AML-193 (cell line): ENCODE measurements at places on chromosomes 12 and 14.

DNA sequence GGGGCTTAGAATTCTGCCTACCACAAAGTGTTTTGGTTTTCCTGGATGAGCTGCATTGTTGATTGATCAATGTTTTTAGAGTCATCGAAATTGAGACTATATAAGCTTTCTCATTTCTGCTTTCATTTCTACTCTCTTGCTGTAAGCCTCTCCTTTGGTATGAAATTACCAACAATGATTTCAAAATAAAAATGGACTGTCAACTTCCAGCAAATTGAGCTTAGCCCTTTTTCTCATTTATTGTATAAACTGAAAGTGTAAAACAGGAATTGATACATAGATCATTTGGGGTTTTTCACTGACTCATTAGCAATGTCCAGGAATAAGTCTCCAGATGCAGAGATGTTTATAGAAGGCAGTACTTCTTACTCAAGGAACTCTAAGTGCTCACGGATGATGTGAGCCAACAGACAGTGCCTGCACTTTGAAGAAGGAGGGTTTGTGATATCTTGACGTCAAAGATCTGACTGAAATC lies 20.0 kb upstream of the PCNX1 start:
- no peak for DNase-seq

- DNase-seq: no peak
These were observed 2.8 kb downstream of the TBX5 start for GRCh38 chr12:114403011-114403689.

DNA sequence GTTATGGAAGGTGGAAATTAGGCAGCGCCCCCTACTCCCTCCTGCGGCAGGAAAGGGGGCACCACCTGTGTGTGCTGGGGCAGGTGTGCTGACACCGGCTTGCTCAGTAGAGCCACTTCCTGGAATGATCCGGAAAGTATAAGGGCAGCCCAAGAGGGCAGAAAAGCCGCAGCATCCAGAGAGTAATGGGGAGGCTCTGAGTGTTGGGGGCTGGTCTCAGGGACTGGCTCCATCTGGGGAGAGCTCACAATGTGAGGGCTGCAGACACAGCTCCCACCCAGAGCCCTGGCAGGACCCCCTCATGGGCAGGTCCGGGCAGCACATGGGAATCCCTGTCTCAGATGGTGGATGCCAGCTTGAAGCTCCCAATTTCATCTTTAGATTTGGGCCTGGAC lies 187.6 kb upstream of the C14orf180 start:
- no peak for DNase-seq

DNA sequence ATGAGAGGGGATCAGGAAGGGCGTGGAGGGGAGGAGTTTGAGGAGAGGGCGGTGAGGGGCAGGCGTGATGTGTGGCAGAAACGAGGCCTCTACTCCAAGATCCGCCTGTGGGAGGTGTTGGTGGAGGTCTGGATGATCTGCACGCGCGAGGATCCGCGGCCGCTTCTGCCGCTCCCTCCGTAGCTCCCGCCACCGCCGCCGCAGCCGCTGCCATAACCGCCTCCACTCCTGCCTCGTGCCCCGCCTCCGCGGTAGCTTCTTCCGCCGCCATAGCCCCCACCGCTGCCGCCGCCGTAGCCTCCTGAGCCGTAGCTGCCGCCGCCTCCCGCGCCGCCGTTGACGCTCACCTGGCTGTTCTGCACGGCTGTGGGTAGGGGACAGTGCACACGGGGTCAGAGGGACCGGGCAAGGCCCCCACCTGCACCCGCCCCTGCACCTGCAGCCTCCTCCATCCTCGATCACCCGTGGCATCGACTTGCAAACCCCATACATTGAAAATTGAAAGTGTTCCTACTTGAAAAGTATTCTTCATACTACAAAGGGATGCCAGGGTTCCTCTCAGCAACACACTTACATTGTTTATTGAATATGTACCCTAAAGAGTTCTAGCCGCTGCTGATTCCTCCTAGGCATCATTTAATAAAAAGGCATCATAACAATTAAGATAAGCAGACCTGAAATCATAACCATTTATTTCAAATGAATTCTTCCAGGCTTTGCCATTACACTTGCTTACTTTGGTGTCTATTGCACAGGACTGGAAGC lies 11.1 kb upstream of the KRT1 start:
- no peak for DNase-seq

DNA sequence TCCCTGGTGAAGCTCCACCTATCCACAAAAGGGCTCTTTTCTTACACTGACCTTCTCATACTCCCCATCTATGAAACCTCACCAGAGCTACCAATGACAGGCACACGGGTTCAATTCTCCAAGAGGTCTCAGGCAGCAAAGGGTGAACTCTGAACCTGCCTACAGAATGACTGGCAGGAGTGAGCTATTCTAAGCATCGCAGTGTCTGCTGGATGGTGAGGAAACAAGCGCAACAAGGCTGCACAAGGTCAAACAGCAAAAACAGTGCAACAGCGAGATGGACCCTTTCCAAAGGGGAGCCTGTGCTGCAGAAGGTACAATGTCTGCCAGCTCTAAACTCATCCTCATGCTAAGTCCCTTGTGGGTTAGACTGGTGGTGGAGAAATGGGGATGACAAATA lies 22.0 kb downstream of the TMCC3 start:
- no peak for DNase-seq

DNA sequence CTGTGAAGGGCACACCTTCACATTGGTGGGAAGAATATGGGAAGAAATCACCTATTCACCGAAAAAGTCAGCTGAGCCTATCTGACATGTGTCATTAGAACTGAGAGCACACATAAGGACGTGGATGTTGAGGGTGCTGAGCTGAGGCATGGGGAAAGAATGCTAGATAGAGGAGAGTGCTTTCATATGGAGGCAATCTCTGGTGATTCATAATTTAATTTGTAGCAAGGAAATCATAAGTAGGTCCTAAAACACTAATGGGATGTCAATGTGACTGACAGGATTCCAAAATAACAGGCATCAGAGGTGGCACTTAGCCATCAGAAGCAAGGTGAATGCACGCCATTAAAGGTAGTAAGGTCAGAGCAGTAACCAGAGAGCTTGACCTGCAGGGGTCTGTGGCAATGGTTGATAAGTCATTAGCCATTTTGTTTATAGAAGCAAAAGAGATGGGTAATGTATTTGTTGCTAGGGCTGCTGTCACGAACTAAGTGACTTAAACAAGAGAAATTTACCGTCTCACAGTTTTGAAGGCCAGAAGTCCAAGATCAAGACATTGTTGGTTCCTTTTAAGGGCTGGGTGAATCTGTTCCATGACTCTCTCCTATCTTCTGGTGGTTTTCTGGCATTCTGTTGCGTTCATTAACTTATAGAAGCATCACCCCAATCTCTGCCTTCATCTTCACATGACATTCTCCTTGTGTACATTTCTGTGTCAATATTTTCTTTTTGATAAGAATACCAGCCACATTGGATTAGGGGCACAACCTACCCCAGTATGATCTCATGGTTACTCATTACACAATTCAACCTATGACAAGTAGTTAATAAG lies 69.3 kb downstream of the ANKS1B start:
- DNase-seq: no peak

DNA sequence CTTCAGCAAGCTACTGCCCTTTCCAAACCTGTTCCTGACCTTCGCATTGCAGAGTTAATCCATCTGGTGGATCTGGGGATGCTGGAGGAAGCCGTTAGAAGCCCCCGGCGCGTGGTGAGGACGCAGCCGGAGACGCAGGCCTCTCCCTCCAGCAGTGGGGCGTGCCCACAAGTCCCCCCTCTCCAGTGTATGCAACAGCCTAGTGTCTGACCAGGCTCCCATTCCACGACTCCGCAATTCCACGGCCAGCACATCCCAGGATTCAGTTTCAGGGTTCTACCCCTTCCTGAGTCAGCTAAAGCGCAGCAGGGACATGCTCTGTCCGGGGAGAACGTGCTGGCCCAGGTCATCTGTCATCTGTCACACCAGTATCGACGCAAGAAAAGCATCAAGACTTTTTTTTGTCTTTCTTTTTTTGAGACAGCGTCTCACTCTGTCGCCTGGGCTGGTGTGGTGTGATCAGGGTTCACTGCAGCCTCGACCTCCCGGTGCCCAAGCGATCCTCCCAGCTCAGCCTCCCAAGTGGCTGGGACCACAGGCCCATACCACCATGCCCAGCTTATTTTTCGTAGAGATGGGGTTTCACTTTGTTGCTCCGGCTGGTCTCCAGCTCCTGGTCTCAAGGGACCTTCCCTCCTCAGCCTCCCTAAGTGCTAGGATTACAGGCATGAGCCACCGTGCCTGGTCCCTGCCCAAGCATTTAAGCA lies 8.0 kb upstream of the DYNC1H1 start:
- DNase-seq: no peak

GRCh38 chr14:23056145-23056955 lies 970 bp downstream of the CDH24 start:
- no peak for DNase-seq
